Esophagus muscularis mucosa (tissue), 4 donors: ENCODE measurements at places on chromosomes 2 and 18. TPM values are rescaled to one million over a fixed set of nuclear protein-coding genes. Genes with fewer than 3 reads are reported as not detected.

GRCh38 chr2:133107058-133107815, 437.2 kb upstream of the LYPD1 start:
- DNase-seq, result no peak

DNA sequence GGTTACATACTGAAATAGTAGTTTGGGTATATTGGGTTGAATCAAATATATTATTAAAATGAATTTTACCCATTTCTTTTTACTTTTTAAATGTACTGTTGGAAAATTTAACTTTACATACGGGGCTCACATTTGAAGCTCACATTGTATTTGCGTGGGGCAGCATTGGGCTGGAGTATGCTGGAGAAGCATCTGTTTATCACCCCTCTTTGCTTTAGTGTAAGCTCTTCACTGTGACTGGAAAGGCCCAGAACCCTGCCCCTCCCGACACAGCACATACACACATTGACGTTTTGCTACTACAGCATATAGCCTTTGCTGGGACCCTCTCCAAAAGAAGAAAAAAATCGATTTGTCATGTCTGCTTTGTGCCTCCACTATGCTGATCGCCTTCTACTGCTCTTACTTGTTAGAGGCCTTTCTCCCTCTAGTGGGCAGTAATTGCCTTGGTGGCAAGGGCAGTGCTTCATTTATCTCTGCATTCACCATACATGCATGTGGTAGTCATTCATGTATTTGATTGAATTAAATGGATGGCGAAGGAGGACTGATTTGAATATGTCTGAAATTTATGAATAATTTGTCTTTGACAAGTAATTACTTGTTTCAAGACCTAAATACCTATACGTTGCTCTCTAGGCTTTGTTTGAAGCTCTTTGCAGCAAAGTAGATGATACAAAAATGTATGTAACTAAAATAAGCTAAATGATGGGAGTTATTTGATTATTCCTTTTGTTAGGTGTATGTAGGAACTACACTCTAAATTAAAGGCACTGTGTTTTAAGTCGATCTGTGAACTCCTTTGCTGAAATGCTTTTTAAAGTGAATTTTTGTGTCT, 37.4 kb downstream of the VAPA start:
- DNase-seq, result no peak

- DNase-seq, result no peak
These were observed 154.2 kb upstream of the PGAP1 start for GRCh38 chr2:197080578-197081216.

The BOLL gene
- total RNA-seq, result not detected

The EVA1A gene
- not detected for total RNA-seq

The ZNF396 gene
- 1.4 TPM for total RNA-seq

DNA sequence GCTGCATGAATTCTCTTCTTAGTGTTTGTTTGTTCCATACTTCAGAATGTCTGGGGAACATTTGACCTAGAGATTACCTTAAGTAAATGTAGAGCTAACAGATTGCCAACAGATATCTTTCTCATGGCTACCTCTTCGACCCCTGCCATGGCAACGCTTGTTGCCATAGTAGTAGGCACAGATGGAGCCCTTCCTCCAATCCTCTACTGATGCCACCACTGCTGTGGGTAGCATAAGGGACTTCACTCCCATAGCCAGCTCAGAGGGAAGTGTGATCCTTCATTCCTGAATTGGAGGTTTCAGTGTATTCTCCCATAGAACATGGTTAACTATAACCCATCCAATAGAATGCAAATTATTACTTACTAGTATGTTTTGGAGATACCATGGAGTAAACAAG, 543.6 kb upstream of the NRP2 start:
- no peak for DNase-seq

DNA sequence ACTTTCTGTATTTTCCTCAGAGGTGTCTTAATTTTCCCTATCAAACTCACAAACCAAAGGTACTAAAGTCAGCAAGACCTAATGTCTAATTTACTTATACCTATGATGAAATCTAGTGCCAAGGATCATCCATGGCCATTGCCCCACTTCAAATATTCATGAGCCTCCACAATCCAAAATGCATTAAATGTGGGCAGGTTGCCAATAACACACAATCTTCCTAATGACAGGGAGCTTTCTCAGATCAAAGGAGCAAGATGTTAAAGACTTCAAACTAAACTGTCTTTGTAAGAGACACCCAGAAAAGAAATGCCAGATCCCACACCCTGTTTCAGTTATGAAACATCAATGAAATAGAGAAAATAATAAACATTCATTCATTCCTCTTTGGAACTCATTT, 143.2 kb downstream of the TMEFF2 start:
- DNase-seq, result no peak

DNA sequence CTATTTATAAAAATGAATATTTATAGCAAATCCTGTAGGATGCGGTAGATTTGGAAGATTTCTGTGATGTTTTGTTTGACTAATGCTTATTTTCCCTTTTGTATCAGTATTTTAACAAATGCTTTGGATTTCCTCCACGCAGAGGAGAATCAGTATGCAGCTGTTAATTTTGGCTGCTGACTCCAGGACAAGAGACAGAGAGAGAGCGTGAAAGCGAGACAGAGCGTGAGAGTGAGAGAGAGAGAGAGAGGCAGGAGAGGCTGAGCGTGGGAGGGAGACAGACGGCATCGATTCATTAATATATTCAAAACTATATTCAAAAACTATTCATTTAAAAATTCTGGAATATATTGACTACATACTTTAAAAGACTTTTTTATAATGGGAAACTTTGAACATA, 62.5 kb downstream of the RRM2 start:
- DNase-seq, result no peak
